ENCODE measurements at places on chromosomes 3 and 15.

GRCh38 chr3:94643400-94643799 lies 580.5 kb downstream of the NSUN3 start:
- no peak for DNase-seq

DNA sequence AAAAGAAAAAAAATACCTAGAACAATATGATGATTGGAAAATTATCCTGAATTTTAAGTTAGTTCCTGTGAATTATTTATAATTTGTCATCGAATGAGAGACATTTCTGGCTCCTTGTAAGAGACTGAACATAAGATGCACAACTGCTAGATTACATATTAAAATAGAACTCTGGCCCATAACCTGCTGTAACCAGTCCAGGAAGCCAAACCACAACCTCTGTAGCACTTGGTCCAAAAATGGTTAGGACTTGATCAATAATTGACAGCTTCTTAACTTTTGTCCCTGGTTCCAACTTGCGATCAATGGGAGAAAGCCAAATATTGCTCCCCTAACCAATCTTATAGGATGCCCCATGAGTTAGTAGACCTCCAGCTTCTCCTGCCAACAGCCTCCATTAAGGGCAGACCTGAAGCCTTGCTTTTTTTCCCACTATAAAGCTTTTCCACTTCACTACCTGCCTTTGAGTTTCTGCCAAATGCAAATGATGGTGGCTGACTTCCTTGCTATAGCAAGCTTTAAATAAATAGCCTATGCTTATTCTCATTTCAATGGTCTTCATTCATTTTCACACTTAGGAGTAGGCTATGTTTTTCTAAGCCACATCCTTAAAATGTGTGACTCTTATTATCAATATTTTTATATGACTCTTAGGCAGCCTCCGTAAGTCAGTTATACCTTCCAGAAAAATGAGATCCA lies 224.0 kb upstream of the ARHGEF26 start:
- DNase-seq: no peak

- no peak for DNase-seq
These were observed 35.3 kb upstream of the FBN1 start for GRCh38 chr15:48680841-48681240.

DNA sequence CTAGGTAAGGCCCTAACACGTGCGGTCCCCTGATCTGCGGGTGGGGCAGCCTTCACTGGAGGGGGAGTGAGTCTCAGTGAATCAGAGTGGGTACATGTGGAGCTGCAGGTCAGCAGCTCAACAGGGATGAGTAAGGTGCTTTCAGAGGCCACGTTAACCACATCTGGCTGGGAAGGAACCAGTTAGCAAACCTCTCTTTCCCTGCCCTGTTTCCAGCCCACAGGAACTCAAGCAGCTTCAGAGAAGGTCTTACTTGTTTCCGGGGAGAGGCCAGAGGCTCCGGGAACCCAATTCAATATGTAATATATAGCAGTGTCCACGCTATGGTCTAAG lies 175.3 kb downstream of the XXYLT1 start:
- DNase-seq: no peak

- DNase-seq: no peak
These were observed 53.4 kb upstream of the DCUN1D1 start for GRCh38 chr3:183033746-183034145.

DNA sequence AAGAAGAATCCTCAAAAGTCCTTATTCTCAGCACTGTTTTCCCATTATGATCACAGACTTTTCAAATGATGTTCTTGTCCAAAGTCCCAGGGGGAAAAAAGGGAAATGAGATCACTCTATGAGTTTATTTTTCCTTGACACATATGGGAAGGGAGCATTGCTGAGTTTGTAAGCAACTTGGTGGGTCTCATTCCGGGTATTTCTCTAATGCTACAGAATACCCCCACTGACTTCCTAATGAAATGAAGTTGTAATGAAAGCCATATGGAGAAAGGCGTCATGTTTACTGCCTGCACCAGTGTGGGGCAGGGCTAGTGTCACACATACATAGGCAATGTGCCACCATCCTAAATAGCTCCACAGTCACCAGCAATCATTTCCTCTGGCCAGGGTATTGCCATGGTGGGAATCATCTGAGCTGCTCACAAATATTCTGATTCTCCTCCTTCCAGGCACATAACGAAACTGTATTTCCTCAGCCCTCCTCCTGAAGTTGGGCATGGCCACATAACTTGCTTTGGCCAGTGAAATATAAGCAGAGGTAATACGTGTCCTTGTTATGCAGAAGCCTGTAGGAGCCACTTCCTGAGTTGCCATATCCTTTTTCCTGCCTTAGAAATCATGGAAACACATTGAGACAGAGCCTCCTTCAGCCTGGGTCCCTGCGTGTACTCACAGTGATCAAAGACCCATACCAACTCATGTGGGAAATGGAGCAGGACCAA lies 41.0 kb upstream of the C15orf61 start:
- DNase-seq: no peak

GRCh38 chr15:68298336-68298735 lies 20.8 kb downstream of the FEM1B start:
- DNase-seq: no peak

GRCh38 chr3:11165476-11165875 lies 11.2 kb downstream of the HRH1 start:
- no peak for DNase-seq

- peak; percentile 46 for DNase-seq
These were observed 518.4 kb downstream of the FOXP1 start for GRCh38 chr3:71064956-71065763.

DNA sequence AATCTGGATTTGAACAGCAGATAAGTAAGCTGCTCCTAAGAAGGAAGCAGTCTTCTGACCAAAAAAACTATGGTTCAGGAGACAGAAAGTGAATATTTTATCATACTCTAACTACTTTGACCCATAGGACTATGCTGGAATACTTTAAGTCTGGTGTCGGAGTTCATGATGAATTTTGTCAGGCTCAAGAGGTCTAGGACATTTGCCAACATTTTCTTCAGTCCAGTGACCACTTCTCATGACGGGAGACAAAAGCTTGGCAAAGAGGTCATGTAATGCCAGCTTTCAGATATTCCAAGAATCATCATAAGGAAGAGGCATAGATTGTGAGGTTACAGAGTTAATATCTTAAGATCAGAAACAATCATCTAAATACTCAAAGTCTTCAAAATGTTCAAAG lies 20.5 kb upstream of the DCBLD2 start:
- no peak for DNase-seq

DNA sequence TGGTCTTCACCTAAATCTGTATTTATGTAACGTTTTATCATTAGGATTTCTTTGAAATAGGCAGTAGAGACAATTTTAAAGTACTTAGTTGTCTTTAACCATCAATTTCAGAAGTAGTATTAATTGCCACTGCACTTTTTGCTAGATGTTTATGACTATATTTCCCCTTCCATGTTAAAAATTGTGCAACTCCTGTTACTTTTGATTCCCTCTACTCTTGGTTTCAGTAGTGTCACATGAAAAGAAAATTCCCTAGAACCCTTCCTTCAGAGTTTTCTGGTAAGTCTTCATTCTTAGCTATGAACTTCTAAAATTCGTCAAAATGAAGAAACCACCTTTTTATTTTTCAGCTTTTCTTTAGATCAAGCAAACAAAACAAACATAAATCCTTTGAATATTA lies 7.1 kb downstream of the PIAS1 start:
- DNase-seq: no peak

DNA sequence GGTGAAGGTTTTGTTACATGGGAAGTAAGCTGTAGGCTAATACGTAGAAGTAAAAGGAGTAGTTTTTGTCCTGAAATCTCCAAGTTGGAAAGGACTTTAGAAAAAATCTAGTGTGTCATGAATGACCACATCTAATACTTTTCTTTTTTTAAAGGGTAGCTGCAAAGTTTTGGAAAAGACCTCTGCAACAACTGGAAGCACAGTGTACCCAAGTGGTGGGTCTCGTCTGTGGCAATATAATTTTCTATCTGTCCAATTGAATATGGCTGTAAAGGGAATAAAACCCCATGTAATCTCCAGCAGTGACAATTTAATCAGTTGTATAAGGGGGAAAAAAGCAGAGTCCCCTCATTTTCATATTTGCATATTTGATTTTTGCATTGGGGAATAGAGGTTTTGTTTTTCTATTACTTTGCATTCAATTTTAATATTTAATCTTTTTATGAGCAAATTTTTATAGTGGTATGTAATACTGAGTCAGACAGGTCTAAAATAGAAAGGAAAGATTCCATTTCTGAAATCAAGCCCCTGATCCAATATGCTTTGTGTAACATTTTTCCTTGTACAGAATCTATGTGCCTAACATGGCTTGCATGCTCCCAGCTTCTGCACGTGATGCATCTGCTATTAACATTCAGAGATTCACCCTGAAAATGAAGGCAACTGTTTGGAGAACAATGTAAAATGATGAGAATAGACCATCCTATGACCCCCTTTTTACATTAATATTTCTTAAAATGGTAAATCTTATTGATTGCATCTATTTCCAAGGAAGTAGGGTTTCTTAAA lies 531.4 kb downstream of the ZIC1 start:
- no peak for DNase-seq

DNA sequence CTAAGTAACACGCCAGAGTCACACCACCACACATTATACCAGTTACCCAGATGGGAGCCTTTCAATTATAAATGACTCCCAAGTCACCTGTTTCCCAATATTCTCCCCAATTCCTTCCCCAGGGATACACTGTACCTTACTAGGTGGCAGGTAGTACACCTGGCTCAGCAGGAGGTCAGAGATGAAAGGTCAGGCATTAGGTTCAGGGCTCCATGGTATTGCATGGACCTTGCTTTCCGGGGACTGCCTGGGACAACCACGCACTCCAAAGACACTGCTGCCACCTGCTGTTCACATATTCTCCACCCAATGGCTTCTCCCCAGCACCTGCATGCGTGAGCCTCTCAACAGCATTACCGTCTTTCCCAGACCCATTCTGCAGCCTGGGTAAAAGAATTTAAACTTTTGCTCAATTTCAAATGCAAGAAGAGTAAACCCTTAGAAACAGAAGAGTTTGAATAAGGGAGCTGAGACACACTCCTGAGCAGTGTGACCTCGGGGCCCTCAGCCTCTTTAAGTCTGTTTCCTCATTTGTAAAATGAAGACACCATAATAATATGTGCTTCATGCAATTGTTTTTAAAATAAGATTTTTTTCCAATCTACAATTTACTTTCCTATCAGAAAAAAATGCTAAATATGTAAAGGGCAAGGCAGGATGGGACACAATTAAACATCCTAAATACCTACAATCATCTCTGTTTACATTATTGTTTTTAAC lies 28.0 kb upstream of the LACTB start:
- peak; percentile 46 for DNase-seq

- DNase-seq: no peak
These were observed 308.4 kb upstream of the CDIN1 start for GRCh38 chr15:36271048-36271447.

DNA sequence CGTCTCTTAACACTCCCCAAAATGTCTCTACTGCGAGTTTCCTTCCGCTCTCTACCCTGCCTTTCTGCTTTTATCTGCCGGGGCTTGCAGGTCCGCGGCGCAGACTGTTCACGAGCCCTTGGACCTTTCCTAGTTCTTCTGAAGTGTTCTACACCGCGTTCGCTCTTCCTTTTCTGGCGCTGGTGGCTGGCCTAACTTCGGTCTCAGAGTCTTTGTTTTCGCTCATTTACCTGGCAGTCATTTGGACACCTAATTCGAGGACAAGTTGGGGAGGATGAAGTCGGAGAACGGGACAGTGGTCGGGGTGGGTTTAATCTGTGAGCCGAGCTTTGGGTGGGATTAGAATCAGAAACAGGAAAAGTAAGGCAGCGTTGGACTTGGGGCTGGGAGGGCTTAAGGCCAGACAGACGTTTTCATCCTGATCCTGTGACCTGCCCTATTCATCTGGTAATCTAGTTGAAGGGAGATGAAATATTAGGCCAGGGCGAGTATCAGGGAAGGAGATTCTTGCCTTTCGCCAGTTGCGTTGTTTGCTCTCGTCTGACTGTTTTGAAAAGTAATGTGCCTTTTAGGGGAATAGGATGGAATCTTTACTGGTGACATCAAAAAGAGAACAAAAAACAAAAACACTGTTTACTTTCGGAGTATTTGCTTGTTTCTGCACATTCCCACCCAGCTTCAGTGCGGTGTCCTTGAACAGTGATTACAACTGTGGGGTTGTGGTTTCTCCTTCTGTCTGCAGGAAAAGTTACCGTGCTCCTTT lies 1.8 kb downstream of the DIPK2A start:
- no peak for DNase-seq

GRCh38 chr3:47910777-47911440 lies 105.3 kb downstream of the MAP4 start:
- DNase-seq: no peak

DNA sequence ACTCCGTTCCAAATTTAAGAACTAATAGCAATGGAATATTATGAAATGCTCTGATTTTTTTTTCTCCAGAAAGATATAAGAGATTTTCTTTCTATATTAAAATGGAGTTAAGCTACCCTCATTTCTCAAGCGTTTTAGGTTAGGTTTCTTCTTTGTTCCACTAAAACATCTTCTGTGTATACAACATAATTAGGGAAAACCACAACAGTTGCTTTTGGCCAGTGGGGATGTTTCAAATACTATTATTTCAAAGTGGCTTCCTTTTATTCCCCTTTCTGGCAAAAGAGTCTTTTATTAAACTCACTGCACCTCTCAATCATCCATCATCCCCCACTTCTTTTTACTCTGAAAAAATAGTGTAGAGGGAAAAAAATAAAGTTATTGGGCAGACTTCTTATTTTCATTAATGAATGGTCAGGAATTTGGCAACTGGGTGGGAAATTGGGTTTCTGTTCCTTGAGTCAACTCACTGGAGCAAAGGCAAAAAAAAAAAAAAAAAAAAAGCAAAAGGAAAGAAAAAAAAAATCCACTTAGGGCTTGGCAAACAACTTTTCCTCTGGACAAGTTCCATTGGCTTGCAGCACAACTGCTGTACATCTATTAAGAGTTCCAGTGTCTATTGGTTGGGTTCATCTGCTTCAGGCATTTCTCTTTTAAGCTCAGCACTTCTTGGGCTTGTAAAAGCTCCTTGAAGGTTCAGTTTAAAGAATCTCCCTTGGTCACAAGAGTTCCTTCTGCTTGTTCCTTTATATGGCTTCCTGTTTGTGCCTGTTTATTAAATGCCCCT lies 963.4 kb downstream of the ROBO1 start:
- DNase-seq: no peak

- no peak for DNase-seq
These were observed 13.9 kb upstream of the RYR3 start for GRCh38 chr15:33296856-33297255.

DNA sequence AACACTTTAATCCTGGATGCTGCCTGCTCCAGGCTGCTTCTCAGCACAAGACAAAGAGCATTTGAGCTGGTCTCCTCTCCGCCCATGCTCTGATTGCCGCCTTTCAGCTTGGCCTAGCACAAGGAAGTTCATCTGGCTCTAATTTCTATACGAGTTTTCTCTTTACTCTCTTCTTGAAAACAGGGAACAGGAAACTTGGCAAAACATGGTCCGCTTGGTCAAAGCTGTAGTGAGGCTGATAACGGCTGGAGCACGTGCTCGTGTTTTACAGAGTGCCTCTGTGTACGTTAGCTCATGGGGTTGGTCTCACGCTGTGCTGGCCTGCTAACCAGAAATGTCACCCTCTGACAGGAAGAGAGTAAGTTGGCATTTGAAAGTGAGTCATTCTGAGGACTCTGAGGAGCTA lies 19.2 kb downstream of the RARRES1 start:
- DNase-seq: no peak
